Esophagus mucosa (tissue), 1 donor: ENCODE measurements at places on chromosomes 1 and 21.

GRCh38 chr1:203264052-203264501 is 34.6 kb upstream of the CHIT1 start:
- no peak for ATAC-seq

GRCh38 chr1:212721388-212722247 is 22.0 kb upstream of the BATF3 start:
- peak; percentile 90 for ATAC-seq

- peak; percentile 14 for ATAC-seq
Measured at GRCh38 chr21:33266789-33267135, 595 bp downstream of the IL10RB start.

DNA sequence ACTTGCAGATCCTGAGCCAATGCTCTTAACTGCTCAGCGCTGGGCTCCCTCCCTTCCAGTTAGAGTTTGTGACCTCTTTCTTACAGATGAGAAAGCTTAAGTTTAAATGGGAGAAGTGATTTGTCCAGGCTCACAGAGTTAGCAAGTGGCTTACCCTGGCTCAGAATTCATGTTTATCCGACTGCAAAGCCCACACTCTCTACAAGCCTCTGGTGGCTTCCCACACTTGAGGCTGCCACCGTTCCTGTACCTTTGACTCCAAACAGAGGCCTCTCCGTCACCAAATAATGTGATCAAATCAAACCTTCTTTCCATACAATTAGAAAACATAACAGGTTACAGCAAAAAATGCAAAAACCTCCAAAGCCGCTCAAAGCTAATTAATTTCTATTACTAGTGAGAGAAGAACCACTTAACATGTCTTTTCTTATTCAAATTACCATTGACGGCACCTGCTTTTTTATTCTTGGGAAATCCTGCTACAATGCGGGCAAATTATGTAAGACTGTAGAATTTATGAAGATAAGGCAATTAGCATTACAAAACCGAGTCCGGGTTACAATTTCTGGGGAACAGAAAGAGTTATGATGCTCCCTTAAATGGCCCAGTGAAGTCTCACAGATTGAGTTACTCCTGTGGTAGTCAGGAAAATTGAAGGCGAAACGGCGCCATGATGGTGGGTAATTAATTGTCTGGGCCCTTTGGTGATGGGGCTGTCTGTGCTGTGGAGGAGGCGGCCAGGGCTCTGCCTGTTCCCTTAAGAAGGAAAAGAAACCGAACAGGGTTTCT is 324.3 kb upstream of the POU3F1 start:
- no peak for ATAC-seq

DNA sequence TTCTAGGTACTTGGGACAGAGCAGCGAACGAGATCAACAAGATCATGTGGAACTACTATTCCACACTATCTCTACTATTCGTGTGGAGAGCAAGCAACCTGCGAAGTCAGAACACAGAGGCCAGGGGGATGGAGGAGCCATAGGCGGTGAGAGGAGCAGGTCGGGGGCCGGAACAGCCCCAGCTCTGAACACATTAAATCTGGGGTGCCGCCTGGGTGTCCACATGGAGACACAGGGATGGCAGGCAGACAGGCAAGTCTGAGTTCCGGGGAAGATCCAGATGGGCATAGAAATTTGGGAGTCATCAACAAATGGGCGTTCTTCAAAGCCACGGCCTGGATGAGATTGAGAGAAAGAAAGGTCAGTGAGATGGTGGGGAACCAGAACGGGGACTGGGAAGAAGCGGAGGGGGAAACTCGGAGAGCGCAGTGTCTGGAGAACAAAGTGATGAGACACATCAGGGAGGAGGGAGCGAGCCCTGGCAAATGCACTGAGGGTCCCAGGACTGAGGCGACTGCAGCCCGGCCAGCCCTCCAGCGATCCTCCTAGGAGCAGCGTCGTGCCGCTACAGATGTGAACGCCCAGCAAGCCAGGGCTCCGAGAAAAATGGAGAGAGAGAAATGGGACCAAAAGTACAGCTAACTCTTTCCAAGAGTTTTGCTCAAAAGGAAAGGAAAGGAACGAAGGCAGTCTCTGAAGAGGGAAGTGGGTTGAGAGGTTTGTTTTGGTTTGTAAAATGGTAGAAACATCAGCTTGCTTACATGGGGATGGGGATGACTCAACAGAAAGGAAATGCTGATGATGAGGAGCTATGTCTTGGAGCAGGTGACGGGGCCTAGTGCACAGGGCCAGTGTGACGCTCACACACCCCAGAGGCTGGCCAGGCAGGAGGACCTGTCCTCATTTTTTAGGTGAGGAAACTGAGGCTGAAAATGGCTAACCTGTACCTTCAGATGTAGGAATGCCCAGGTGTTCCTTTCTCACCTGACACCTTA is 84.5 kb downstream of the GLIS1 start:
- no peak for ATAC-seq
